ENCODE measurements at places on chromosomes 11 and 22.

- DNase-seq = peak; percentile 40
These were observed 38.1 kb upstream of the POU2AF1 start for GRCh38 chr11:111417011-111417765.

DNA sequence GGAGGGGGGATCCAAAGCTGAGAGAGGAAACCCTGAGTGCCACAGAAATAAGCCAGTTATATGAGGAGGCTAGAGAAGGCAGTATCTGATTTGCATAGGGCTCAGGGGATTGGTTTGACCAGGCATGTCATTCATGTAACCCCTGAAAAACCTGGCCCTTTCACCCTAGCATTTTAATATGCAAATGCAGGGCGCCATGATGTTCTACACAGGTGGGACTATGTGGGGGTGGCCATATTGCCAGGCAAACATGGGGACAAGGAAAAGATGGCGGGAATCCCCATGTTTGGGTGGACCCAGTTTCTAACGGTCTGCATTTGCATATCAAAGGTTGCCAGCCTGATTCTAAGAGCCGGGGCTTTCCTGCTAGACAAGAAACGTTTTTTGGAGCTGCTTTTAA is 27.2 kb downstream of the CSF2RB start:
- DNase-seq = no peak

GRCh38 chr11:112776834-112777233 is 184.4 kb upstream of the NCAM1 start:
- DNase-seq = no peak

- peak; percentile 94 for DNase-seq
These were observed 31.3 kb downstream of the MTNR1B start for GRCh38 chr11:93000511-93001476.

DNA sequence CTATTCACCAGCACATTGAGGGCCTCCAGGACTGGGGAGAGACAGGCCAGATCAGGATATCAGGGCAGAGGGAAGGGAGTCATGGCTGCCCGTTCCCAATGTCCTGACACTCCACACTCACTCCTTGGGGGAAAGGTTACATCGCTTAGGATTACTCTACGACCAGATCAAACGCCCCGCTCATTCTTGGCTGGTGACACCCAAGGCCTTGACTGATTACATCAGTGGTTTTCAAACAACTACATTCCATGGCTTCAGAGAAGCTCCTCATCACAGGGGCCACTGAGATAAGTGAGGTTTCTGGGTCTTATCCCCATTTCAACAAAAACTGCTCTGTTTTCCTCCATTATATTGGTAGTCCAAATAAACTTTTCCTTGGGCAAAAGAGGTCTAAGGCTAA is 15.0 kb downstream of the UBE2L6 start:
- DNase-seq = no peak

GRCh38 chr11:2807801-2808241 is 77.8 kb downstream of the CDKN1C start:
- DNase-seq = no peak

DNA sequence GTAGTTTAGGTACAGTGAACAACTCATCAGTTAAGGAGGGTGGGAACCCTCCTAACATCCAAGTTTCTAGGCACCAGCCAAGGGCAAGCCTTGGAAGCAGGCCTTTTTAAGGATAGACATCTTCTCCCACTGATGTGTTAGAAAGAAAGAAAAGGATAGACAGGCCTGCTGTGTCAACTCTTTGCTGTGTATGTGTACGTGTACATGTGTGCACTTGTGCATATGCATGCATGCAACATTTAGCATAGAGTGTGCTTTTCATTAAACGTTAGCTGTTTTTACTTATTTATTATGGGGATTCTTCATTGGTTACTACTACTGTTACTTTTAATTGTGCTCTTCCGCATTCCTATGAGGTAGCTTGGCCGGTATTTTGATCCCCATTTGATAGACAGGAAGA is 36.1 kb downstream of the RNF169 start:
- no peak for DNase-seq

GRCh38 chr11:73466643-73467042 is 90.4 kb downstream of the RELT start:
- no peak for DNase-seq

- DNase-seq = no peak
These were observed at the start of gene GUCY1A2 for GRCh38 chr11:107018219-107018901. Gene GUCY1A2, minus strand, starts transcription at chr11:107018476. Its CDS starts 421 bp downstream, at chr11:107018055.

- DNase-seq = peak; percentile 62
These were observed 99.1 kb downstream of the XRRA1 start for GRCh38 chr11:74849525-74850391.

- DNase-seq = peak; percentile 23
These were observed 9.9 kb upstream of the ACER3 start for GRCh38 chr11:76850815-76851214.

GRCh38 chr11:65574109-65574810 is 1.6 kb upstream of the EHBP1L1 start:
- DNase-seq = peak; percentile 94

GRCh38 chr22:41382098-41382578 is 396 bp downstream of the TEF start:
- DNase-seq = peak; percentile 20

DNA sequence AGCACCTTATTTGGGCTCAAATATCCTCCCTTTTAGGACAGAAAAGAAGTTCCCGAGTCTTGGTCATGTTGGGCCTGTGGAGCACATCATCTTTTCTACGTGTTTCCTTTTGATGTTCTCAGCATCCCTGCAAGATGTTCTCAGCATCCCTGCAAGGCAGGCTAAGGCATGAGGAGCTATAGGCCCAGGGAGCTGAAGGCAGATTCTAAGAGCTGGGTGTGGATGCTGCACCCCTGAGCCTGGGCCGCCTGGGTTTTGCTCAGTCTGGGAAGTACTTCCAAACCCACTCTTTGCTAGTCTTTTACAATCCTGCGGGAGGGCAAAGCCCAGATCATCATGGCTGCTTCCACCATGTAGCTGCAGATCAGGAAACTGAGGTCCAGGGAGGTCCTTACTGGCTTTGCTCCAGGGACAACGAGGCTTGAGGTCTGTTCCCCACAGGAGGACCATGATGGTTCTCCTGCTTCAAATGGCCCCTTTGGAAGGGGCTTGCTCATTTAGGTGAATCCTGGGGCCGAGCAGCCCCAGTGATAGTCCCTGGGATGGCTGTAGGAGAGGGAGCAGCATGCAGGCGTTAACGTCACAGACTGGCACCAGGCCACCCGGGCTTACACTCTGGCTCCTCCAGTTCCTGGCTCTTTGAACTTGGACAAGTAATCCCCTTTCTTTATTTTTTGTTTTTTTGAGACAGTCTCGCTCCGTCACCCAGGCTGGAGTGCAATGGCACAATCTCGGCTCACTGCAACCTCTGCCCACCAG is 10.6 kb downstream of the LRRC75B start:
- DNase-seq = no peak

DNA sequence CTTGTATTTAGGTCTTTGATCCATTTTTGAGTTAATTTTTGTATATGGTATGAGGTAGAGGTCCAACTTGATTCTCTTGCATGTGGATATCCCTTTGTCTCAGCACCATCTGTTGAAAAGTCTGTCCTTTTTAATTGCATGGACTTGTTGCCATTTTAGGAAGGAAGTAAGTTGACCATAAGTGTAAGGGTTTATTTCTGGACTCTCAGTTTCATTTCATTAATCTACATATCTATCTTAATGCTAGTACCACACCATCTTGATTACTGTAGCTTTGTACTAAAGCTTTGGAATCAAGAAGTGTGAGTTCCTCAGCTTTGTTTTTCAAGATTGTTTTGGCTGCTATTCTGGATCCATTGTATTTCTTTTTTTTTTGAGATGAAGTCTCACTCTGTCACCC is 31.4 kb downstream of the CBL start:
- DNase-seq = no peak

- DNase-seq = peak; percentile 10
These were observed 787.1 kb upstream of the API5 start for GRCh38 chr11:42524534-42525227.

- peak; percentile 48 for DNase-seq
These were observed 119.5 kb downstream of the ENTHD1 start for GRCh38 chr22:39773976-39774539.

- peak; percentile 21 for DNase-seq
These were observed 5.4 kb upstream of the POU2AF1 start for GRCh38 chr11:111384494-111384893.

GRCh38 chr11:42778193-42778592 is 533.6 kb upstream of the API5 start:
- DNase-seq = no peak

DNA sequence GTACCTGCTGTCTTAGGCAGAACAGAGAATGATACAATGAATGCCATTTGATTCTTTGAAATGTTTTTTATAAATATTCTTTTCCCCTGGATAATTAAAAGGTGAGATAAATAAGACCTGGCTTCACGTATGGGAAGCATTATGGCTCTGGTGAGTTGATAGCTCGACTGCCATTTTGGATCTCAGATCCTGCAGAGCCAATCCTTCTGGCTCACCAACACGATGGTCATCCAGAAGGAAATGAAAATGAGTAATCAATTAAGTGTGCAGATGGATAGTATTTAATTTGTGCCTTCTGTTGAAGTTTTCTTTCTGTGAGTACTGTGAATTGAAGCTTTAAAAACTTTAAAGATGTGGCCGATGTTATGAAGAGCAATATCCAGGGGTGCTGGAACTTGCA is 2.7 kb downstream of the TNRC6B start:
- DNase-seq = no peak

GRCh38 chr22:27624042-27624441 is 177.5 kb downstream of the MN1 start:
- no peak for DNase-seq

DNA sequence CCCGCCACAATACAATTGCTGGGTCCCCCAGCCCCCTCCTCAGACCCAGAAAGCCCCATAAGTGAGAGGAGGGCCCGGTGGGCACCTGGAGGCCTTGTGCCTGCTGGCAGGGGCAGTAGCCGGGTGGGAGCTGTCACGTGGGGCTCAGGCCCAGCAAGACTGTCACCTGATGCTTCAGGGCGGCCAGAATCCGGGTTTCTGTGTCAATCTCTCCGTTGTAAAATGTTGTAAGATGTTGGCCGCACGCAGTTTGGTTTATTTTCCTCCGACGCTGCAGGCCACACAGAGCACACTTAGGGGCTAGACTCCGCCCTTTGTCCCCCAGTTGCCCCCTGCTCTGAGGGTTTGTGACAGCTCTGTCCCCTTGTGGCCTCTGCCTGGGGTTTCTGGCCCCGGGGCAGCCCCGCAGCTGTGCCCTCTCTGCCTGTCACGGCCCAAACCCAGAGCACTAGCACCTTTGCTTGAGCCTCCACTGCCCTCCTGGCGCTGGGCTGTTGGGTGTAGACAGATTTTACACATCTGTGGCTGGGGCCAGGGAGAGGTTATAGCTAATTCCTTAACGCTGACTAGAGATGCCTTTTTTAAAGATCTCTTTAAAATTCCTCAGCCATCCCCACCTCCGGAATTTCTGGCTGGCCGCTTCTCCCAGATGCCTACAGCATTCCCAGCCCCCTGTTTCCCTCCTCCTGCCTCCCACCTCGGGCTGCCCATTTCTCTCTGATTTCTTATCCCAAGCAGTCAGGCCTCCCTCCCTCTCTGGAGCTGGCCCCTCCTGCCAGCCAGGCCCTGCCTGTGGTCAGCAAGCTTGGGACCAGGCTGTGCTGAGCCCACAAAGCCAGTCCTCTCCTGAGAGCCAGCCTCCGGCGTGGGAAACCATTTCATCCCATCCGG is 3.2 kb upstream of the PRR5 start:
- DNase-seq = peak; percentile 50

DNA sequence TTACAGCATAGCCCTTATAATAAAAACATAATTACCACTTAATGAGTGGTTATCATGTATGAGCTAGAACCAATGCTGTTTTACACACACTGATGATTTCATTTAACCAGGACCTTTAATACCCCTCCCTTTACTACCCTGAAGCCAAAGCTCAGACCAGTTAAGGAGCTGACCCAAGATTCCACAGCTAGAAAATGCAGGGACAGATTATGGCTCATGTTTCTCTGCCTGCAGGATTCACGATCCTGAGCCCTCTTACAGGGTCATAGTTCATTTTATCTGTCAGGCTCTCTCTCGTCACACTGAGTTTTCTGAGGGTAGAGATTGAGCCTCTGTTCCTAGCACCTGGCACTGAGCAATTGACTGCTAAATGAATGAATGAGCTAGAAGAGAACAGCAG is 27.4 kb downstream of the TUB start:
- DNase-seq = no peak

- no peak for DNase-seq
These were observed 97.1 kb downstream of the MPPED2 start for GRCh38 chr11:30489076-30489475.

GRCh38 chr22:46464296-46464695 is 73.1 kb downstream of the CELSR1 start:
- DNase-seq = no peak

DNA sequence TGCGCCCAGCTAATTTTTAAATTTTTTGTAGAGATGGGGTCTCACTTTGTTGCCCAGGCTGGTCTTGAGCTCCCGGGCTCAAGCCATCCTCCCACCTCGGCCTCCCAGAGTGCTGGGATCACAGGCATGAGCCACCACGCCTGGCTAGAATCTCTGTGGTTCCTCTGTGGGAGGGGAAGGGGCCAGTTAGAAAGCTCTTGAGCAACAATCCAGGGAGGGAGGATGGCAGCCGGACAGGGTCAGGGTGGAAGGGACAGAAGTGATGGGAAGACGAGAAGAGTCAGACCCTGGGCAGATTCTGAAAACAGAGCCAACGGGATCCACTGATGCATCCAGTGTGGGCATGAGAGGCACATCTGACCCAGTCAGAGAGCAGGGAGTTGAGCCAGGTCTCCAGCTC is 38.9 kb upstream of the MN1 start:
- no peak for DNase-seq

GRCh38 chr22:22938672-22939587 is 51.3 kb downstream of the IGLL5 start:
- DNase-seq = no peak

GRCh38 chr11:124168796-124169195 is 14.3 kb upstream of the OR10D3 start:
- DNase-seq = no peak

GRCh38 chr11:47512701-47513100 is 40.2 kb downstream of the CELF1 start:
- no peak for DNase-seq

DNA sequence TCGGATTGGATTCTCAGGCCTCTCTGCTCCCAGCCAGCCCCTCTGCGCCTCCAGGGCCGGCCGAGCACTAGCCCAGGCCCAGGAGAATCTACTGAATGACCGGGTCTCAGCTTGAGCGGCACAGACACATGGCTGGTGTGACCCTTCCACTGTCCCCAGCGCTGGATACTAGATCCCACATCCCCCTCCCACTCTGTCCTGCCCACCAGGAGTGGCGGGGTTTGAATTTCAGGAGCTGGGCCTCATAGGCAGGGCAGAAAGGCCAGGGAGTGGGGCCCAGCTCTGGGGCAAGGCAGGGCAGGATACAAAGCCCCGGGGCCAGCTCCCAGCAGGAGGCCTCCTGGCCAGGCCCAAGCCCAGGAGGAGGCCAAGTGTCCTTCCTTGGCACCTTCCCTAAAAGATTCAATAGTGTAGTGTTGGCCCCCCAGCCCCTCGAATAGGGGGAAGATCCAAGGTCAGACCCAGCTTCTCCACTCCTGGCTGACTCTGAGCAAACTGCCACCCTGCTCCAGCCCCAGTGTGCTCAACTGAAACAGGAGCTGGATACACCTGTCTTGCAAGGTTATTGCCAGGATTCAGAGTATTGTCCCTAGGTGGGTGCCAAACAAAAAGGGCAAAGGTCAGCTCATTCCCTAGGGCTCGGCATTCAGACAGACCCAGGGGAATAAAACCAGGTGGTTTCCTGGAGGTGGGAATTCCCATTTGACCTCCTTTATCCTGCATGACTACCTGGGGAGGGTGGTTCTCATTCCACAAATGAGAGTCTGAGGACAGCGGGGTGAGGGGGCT is 22.5 kb upstream of the TCF20 start:
- no peak for DNase-seq

GRCh38 chr22:32083814-32084213 is 40.8 kb downstream of the SLC5A1 start:
- DNase-seq = no peak
